NCI-H2107 (cell line): ENCODE measurements at places on chromosomes 3 and 15.

DNA sequence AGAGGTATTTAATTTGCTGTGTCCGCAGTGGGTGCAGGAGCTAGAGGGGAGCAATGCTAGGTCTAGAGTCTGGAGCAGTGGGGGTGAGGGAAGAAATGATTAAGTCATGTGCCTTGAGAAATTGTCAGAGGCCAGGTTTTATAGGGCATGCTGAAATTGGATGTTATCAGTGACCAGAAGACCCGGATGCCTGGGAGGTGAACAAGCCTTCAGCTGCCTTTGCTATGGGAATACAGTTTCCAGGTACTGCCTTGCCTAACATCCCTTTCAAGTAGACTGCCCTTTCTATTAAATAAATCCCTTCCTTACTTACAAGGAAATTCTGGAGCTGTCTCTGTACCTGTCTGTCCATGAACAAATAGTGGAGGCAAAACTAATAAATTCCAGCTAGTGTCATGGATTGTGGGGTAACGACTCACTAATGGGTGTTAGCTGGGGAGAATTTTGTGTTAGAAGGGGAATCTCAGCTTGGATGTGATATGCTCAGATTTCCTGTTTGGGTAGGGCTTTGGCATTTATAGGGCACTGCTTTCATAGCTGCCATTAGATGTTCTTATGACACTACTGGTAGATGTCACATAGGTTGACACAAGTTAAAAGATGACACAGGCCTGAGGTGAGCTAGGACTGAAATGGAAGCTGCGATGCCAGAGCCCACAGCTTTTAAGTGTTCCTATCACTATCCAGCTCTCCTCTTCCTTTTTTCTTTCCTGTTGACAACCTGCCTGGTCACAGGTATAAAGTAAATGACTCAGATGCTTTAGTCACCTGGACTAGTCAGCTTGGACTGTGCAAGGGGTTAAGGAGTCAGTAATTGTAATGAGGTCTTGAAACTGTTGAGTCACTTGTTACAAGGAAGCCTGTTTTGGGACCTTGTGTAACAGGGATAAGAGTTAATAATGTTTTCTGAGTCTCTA lies 21.3 kb downstream of the CHD2 start:
- DNase-seq, result no peak

- peak; percentile 62 for DNase-seq
Observed at GRCh38 chr3:15512166-15512565, 9.3 kb downstream of the COLQ start.

DNA sequence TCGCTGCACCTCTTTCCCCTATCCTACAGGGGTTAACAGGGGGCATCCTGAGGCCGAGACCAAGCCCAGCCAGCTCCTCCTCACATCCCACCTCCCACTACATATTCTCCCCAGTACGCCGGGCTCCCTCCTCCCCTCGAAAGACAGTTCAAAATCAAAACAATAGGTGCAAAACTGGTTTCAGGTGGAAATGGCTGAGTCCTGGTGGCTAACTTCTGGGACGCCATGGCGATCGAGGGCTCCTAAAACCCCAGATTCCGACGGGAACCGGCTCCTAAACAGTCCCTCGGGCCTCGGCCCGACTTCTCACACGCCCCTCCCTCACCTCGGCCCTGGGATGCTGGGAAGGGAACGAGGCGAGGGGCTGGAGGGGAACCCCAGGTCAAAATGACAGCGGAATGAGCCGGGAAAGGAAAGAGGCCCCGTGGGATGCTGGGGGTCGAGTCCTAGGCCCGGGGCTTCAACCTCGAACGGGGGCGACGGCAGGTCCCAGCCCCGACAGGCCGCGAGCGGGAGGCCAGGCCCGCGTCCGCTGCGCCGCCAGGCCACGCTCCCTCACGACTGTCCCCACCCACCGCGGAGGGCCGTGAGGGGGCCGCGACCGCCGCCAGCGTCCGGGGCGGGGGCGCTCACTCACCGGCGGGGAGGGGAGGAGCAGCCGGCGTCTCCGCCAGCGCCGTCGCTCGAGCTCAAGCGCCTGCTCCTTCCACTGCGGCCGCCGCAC lies 492 bp downstream of the TMCC1 start:
- DNase-seq, result no peak

- DNase-seq, result no peak
Observed at GRCh38 chr15:79283252-79284048, 928 bp downstream of the ANKRD34C start.

DNA sequence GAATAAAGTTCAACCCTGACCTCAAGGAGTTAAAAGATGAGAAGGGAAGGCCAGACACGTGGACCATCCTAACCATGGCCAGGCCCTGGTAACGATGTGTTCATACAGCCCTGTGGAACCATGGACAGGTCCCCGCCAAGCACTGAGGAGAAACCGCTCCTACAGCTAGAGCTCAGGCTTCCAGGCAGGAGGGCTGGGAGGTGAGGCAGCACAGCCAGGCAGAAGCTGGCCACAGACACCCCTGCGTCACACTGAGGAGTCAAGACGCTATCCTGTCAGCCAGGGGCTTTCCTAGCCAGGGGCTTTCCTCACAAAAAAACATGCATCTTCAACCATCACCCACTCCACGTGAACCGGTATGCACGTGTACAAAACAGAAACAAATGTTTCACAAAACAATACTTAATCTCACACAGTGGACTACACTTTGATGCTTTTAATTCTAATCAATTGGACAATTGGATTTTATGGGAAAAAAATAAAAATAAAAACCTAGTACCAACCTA lies 73.2 kb downstream of the TBC1D2B start:
- no peak for DNase-seq

DNA sequence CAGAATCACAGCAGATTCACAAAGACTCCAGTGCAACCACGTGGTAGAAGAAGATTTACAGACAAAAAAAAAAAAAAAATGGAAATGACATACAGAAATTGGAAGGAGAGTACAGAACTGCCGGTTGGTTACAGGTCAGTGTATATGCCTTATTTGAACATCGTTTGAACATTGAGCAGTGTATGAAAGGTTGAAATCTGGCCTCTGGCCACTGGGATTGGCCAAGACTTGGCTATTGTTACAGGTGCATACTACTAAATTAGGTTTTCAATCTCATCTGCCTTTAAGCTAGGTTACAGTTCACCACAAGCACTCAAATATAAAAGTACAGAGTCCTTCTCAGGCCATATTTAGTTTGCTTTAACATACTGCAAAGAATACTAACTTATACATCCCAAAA lies 59.8 kb downstream of the THBS1 start:
- DNase-seq, result no peak

GRCh38 chr3:190716211-190716610 lies 146.3 kb downstream of the GMNC start:
- no peak for DNase-seq

DNA sequence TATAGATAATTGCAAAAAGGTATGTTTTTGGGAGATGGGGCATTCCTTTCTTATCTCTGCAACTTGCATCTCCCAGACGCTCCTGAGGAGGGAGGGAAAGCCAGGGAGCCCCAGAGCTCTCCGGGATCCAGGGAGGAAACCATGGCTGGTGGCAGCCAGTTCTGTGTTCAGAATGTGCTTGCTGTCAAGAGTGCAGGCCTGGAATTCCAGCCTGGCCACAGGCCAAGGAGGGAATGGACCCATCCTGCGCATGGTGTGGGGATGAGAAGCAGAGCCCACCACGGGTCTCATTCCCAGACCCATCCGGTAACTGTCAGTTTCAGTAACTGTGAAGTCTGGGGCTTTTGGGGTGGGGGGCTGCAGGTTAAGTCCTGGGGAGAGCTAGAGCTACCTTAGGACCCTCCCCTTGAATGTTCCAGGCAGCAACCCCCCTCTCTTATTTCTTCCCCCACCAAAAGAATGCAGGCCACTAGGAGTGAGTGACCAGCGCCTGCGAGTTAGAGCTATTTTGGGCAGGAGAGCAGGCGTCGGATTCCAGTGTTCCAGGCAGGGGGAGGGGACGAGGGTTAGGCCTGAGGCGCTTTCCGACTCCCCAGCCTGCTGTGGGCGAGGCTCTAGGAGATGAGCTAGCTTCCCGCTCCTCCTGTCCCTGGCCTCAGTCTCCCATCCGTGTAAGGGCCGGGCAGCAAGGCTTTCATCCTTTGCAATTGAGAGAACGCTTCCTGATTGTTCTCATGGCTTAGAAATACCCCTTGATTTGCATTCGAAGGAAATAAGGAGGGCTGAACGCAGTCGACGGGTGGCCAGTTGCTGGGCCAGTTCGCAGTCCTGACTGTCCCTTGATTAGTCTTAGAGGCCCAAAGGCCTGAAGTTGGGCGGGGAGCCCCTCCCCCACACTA lies 781 bp upstream of the DAG1 start:
- no peak for DNase-seq

DNA sequence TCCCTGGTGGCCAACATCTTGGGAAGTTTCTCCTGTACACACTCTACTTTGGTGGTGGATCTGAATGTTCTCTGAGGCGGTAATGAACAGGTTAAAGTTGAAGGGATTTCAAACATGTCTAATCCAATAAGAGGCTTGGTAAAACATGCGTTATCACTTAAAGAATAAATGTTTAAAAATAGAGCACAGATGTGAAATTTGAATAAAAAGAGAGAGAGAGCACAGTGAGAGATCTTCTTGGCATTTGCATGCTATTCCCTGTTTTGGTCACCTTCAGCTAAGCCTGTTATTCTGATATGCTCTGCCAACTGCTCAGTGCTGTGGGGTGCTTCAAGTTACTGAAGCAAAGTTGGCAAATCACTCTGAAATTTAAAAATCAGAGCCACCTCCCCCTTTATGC lies 237.7 kb upstream of the WNT5A start:
- no peak for DNase-seq

- DNase-seq, result no peak
Observed at GRCh38 chr15:75225951-75226732, 24.5 kb downstream of the C15orf39 start.

DNA sequence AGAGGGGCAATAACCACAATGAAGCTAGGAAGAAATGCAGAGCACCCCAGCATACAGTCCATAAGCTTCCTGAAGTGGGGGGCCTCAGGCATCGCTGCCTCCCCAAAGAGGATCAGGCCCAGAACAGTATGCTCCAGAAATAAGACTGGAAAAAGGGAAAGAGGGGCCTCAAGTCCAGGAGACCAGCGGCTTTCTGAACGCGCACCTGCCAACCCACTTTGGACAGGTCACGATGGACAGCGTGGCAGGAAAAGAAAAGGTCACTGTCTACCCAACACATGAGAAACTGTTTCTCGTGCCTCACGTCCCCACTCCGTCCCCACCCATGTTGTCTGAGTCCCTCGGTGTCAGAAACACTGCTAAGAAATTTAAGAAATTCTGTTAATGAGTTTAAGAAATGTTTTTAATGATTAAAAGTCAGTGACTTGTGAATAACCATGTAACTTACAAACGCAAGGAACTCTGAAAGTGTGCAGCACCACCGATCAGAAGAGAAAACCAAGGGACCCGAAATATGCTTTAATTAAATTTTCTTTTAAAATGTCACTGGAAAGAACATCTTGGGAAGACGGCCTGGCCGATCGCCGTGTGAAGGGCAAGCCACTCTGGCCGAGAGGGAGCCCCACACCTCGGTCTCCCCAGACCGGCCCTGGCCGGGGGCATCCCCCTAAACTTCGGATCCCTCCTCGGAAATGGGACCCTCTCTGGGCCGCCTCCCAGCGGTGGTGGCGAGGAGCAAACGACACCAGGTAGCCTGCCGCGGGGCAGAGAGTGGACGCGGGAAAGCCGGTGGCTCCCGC lies 1.7 kb upstream of the PPARG start:
- DNase-seq, result no peak

DNA sequence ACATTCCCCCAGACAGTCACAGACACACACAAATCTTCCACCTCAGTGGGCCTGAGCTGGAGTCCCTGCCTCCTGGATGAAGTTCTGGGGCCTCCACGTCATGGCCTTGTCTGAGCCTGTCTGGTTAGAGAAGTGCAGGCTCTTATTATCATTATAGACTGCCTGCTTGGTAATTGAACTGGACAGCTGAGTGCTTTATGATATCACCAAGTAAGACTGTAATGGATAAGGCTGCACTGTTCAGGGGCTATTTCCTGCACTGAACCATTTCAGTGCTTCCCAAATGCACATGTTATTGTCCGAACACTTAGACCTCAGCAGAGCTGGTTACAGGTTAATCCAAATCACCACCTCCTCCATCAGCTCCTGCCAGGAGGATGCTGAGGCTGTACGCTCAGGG lies 8.7 kb upstream of the ST6GAL1 start:
- DNase-seq, result no peak

DNA sequence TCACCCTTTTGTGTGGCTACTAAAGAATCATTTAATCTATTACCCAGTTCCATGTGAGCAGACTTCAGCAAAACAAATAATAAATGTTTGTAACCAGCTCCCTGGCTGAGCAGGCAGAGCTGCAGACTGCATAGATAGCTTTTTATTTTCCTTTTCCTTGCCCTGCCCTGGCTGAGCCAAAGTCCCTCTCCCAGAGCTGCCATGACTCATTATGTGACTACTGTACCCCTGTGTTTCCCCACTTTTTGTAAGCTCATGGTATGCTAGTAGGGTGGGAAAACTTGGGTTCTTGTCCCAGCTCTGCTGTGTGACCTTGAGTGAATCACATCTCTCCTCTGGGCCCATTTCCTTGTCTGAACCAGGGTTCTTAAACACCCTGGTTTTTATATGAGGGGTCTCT lies 127.5 kb downstream of the CLSTN2 start:
- DNase-seq, result no peak

DNA sequence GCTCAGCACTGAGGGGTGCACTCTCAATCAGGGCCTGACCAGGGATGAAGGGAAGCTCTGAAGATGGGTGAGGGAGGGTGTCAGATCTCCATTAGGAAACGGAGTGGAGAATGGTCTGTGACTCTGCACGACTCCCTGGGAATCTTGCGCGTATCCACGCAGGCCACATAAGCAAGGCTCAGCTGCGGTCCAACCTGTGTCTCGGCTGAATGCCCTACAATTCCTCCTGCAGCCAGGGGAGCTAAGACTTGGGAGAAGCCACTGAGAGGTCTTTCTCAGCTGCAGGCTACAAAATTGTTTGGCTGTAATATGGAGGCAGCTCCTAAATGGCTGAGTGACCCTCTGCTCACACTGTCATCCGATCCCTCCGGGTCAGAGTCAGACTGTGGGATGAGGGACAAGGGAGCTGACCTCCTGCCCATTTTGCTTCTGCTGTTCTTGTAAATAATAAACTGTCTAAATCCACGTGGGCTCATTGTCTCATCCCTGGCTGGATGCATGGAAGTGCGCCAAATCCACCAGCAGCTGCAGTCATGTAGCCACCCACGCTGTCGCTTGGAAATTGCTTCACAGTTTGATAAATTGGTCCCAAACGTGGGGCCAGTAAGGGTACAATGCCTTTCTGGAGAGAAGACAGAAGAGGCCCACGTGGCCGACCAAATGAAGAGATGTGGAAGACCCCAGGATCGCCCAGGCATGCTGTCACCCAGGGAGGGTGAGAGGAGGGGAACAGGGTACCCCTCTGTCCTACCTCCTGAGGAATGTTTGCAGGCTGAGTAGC lies 30.5 kb downstream of the ALS2CL start:
- DNase-seq, result no peak

- no peak for DNase-seq
Observed at GRCh38 chr15:62553911-62554563, 389.0 kb upstream of the C2CD4B start.
